ENCODE measurements at places on chromosomes 4 and X. TPM values are rescaled to one million over a fixed set of nuclear protein-coding genes. Genes with fewer than 3 reads are reported as not detected.

The TMSB15C gene
- total RNA-seq: 0.61 TPM

The GATA1 gene
- total RNA-seq: not detected

The FMR1NB gene
- not detected for total RNA-seq

The WNK3 gene
- total RNA-seq: 27.2 TPM

- H3K36me3 ChIP-seq: no peaks in the 10 kb centered on the region
- no peak for DNase-seq
- H3K27me3 ChIP-seq: no peaks in the 10 kb centered on the region
Measured at GRCh38 chr4:102169345-102169744, 175.9 kb downstream of the SLC39A8 start.

DNA sequence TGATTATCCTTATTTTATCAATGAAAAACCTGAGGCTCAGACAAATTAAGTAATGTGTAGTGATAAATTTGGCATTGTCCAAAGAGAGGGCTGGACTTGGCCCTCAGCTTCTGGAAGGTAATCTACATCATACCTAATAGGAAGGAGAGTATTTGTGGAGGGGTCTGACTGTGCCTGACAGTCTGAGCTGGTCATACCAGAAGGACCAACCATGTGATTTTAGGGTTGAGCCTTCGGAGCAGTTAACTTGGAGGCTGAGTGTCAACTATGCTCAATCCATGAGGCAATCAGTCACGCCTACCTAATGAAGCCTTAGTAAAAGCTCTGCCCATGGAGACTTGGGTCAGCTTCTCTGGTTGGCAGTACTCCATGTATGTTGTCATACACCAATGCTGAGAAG is 136.4 kb downstream of the CPE start:
- no peak for DNase-seq
- no peaks in the 10 kb centered on the region for H3K27me3 ChIP-seq
- no peak overlapping the region for H3K27ac ChIP-seq
- no peaks in the 10 kb centered on the region for H3K4me1 ChIP-seq
- no peak overlapping the region for H3K4me3 ChIP-seq

GRCh38 chr4:74365761-74366160 is 816 bp downstream of the EREG start:
- peak; percentile 22 for DNase-seq
- H3K36me3 ChIP-seq: no peaks in the 10 kb centered on the region
- peak overlapping the region; percentile 19 for H3K4me3 ChIP-seq
- H3K27me3 ChIP-seq: peaks cover 26% of the 10 kb centered on the region

- DNase-seq: no peak
- no peaks in the 10 kb centered on the region for H3K27me3 ChIP-seq
- no peak overlapping the region for H3K4me3 ChIP-seq
- no peak overlapping the region for H3K27ac ChIP-seq
- H3K4me1 ChIP-seq: peaks cover 30% of the 10 kb centered on the region
Measured at GRCh38 chr4:157994863-157995262, 178.0 kb downstream of the GASK1B start.

- H3K4me3 ChIP-seq: no peak within 1 kb of the TSS
- H3K27me3 ChIP-seq: peaks cover 21% of the 10 kb centered on the region
- H3K36me3 ChIP-seq: no peaks in the 10 kb centered on the region
- DNase-seq: peak; percentile 74
- no peaks in the 10 kb centered on the region for H3K4me1 ChIP-seq
- H3K27ac ChIP-seq: peak within 1 kb of the TSS; percentile 63
Measured at GRCh38 chrX:106726485-106727437, at the start of gene RNF128. Gene RNF128, plus strand, starts transcription at chrX:106726701. Its CDS starts 213 bp downstream, at chrX:106726914.

- no peak overlapping the region for H3K4me3 ChIP-seq
- no peaks in the 10 kb centered on the region for H3K4me1 ChIP-seq
- H3K36me3 ChIP-seq: no peaks in the 10 kb centered on the region
Measured at GRCh38 chrX:6660567-6661264, 125.8 kb upstream of the VCX3A start.

DNA sequence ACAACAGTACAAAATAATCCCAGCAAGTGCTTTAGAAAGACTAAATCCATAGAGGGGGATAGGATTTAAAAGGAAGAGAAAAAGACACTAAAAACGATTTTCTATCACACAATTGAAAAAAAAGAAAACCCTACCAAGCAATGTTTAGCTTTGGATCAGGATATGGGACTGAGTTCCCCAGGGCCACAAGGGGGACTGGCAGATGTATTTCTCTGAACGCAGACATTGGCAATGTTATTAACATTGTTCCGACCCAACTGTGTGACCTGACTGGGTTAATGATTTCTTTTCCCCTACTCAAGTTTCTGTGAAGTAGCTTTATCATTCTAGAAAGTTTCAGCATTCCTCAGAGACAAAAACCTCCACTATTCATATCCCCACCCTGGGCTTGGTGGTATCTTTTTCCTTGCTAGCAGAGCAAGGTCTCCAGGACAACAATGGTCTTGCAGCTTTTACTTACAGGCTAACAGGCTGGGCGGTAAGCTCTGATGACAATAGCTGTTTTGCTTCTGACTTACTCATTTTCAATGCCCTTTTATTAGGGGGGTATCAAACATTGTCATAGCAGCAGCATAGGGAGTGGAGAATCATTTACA is 25.8 kb downstream of the SLC7A11 start:
- H3K36me3 ChIP-seq: no peaks in the 10 kb centered on the region
- no peak overlapping the region for H3K4me3 ChIP-seq
- H3K27ac ChIP-seq: no peak overlapping the region
- no peak for DNase-seq
- H3K4me1 ChIP-seq: no peaks in the 10 kb centered on the region
